ENCODE measurements at places on chromosomes 4 and X.

DNA sequence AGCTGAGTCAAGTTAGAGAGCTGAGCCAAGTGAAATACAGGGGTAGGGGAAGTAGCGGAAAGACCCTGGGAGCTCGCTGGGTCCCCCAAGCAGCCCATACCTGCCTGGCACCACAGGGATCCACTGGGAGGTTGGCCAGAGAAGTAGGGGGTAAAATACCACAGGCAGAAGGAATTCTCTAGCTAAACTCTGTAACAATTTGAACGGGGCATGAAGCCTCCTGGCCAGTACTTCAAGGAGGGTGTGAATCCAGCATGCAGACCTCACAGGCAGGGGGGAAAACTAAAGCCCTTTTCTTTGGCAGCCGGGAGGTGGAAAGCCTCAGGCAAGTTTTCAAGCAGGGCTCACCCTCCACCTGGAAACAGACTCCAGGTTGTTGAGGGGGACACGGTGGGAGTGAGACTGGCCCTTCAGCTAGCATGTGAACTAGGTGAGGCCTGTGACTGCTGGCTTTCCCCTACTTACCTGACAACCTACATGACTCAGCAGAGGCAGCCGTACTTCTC, 3.7 kb upstream of the UGT2A1 start:
- no peak for DNase-seq

DNA sequence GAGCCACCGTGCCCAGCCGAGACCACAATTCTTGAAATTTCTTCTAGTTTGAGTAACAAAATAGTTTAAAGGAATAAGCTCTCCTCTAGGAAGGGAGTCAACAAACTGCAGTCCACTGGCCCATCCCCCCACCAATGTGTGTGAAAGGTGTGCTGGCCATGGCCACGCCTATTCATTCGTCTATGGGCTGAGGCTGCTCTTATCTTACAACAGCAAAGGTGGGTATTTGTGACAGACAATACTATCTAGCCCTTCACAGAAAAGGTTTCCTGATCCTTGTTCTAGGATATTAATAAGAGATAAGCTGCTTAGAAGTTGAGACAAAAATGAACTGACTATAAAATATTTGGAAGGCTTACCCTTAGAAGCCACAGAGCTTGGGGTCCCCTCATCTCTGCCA, 41.2 kb downstream of the BEND2 start:
- no peak for DNase-seq

GRCh38 chr4:38681281-38681991, 17.4 kb downstream of the KLF3 start:
- no peak for DNase-seq

DNA sequence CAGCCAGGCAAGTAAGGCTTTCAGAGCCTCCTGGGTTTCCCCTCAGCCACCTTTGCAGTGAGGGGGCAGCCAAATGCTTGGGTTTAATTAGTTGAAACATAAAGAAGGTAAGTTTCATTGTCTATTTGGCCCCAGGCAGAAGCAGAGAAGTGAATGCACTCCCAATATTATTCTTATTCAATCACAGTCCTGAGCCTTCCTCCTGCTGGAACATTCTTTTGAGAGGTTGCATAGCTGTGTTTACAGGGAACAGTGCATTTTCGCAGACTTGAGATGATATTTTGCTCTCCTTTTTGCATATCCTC, 13.9 kb downstream of the SLC2A9 start:
- DNase-seq, result no peak

- DNase-seq, result no peak
Measured at GRCh38 chr4:8433136-8433535, 7.4 kb downstream of the ACOX3 start.

DNA sequence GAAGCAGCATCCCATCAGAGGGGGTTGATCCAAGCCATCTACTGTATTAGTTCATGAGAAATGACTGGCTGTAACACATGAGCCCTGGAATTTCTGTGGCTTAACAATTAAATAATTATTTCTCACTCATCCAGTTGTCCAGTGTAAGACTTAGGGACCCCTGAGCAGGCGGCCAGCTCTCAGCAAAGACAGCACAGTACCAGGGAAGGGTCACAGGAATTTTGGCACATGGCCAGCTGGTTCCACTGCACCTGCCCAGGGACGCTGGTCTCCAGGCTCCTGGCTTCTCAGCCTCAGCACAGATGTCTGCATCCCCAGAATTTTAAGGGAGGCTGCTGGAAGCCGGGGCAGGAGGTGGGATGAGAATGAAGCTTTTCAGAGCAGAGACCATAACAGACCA, 93.7 kb upstream of the DHRSX start:
- no peak for DNase-seq

DNA sequence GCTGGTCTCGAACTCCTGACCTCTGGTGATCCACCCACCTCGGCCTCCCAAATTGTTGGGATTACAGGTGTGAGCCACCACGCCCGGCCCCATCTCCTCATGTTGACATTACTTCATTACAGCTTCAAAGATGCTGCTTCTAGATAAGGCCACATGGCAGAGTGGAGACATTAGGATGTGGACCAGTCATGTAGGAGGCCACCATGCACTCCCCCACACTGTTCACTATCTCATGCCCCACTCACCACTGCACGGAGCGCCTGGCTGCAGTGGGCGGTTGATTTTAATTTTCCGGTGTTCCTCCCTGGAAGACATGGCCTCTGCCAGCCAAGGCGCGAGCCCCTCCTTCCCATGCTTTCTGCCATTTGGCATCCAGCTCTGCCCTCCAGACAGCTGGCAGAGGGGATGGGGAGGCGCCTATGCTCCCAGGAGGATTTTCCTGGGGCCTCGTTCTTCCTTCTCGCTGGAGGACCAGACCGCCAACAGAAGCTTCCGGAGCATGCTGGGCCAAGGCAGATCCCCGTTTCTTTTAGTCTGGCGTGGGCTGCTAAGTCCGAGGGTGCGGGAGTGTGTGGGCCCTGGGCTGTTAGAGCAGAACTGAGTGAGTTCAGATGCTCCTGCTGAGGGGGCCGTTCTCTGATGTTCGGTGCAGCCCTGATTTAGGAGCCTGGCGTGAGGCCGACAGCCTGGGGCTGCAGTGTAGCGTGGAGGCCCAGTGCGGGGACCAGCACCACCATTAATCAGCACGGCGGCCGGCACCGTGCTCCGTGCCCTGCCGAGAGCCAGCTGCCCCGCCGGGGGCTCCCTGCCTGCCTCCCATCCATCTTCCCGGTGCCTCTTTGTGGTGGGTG, 93.1 kb downstream of the SORCS2 start:
- no peak for DNase-seq

DNA sequence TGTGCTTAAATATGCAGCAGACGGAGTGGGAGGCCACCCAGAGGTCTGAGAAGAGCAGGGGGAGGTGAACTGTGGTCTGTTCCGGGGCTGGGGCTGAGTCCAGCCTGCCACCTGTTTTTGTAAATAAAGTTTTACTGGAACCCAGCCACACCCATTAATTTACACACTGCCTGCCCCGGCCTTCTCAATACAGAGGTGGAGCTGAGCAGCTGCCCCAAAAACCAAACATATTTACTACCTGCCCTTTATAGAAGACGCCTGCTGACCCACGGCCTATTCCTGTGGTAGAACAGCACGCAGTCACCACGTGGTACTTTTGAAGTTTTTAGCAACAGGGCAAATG, 45.9 kb downstream of the FGFRL1 start:
- DNase-seq, result no peak

GRCh38 chr4:35151816-35152572, 1092.3 kb downstream of the ARAP2 start:
- DNase-seq, result peak; percentile 3

GRCh38 chr4:117001077-117001476, 84.3 kb downstream of the TRAM1L1 start:
- DNase-seq, result no peak

DNA sequence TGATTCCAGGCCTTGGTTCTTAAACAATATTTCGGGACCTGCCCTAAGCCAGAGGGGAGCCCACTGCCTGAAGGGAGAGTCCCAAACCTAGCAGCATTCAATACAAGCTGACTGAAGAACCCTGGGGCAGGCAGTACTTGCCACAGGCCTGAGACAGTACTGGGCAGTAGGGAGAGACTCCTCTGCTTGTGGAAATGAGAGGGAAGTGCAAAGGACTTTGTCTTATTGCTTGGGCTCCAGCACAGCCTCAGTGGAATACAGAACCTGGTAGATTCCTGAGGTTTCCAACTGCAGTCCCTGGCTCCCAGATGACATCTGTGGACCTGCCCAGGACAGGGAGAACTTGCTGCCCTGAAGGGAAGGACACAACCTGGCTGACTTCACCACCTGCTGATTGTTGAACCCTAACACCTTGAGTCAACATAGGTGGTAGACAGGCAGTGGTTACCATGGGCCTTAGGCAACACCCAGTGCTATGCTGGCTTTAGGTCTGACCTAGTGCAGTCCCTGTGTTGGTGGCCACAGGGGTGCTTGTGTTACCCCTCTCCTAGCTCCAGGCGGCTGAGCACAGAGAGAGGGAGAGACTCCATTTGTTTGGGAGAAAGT, 20.3 kb upstream of the ABCG2 start:
- no peak for DNase-seq

GRCh38 chrX:24426340-24426913, 38.7 kb upstream of the PDK3 start:
- peak; percentile 9 for DNase-seq

DNA sequence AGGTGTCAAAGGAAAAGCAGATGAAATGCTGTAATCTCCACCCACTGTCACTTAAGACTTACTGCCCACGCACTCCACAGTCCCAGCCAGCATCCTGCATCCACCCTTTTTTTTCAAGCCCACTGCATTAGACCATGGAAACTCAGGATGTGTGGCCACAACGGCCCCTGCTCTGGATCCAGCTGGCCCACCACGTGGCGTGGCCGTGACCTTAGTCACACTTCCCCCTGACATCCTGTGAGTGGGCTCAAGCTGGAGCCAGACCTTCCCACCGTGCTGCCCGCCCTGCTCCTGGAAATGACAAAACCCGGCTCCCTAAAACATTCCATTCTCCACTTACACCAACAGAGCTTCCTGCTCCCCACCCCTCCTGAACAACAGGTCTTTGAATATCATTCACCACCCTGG, 588.3 kb upstream of the DIPK2B start:
- DNase-seq, result no peak

DNA sequence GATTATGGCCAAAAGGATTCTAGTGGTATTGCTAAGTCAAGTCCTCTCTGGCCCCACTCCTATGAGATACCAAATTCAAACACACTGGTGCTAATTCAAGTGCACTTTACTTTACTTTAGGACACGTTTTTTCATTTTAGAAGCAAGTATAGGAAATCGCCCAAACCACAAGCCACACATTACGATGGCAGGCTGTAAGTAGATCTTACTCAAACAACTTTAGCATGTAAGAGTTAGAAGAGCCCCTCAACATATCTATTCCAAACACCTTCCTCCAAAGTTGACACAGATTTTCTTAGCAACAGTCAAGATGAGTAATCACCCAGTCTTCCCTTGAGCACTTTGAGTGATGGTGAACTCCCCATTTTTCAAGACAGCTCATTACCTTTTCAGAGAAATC, 43.6 kb downstream of the DRD5 start:
- peak; percentile 71 for DNase-seq

GRCh38 chr4:111562826-111563225, 582.4 kb upstream of the FAM241A start:
- no peak for DNase-seq

DNA sequence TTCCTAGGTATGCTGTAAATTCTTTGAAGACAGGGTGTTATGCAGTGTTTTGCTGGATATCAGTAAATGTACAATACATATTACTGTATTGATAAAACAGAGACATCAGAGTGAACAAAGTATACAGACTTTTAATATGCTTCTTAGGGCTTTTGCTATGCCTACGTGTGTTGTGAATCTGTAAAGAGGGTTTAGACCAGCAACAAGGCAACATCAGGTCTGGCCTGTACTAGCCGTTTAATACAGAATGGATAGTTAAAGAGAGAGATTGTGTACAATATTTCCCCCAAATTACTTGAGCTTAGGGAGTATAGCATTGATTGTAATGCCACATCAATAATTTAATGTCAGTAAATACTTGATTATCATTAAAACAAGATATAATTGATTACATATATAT, 75.2 kb downstream of the PAQR3 start:
- no peak for DNase-seq

- DNase-seq, result no peak
Measured at GRCh38 chr4:157572284-157572683, 351.8 kb downstream of the GRIA2 start.

DNA sequence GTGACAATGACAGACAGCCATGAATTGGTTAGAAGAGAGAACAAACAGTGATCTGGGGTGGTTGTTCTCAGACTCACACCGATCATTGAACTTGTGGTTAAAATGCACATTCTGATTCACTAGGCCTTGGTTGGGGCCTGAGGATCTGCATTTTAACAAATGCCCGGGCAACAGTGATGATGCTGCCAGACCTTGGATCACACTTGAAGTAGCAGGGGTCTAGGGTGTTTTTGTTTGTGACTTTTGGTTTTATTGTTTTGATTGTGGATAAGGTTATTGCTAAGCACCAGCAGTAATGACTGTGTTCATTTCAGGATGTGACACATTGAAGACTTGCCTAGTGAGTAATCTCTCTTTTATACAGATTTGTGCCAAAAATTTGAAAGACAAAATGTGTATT, 36.5 kb downstream of the TXLNG start:
- DNase-seq, result peak; percentile 61

DNA sequence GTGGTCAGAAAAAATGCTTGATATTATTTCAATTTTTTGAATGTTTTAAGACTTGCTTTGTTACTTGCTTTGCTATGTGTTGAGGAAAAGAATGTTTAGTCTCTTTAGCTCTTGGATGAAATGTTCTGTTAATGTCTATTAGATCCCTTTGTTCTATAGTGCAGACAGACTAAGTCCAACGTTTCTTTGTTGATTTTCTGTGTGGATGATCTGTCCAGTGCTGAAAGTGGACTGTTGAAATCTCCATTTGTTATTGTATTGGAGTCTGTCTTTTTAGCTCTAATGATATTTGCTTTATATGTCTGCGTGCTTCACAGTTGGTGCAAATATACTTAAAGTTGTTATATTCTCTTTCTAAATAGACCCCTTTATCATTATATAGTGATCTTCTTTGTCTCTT, 220.6 kb downstream of the GUCY2F start:
- DNase-seq, result no peak

DNA sequence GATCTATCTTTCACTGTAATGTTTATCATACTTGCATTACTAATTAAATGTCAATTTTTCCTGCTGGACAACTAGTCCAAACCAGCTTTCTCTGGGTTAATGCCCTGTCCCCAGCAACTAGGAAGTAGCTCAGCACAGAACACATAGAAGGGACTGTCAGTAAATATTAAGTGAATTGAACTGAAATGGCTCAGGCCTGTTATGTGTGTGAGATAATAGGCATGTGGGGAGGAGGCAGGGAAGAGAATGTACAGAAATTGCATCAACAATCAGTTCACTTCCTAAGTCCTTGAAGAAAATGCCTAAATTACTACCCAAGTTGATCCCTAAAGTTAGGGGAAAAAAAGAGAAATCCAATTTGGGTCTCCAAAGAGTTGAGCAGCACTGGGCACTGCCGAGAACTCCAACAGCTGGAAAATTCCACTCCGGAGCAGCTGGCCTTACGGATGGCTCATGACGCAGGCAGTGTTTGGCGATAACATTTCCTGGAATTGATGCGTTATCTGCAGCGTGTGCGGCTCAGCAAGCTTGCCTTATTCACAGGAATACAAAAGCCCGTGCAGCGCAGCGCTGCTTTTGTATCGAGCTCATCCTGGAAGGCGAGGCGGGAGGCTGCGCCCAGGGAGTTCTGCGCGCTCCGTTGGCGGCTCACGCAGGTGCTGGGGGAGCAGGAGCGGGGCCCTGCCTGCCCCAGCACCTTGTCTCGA, 297.3 kb upstream of the LCORL start:
- DNase-seq, result no peak
